ENCODE measurements at places on chromosomes 7 and 10.

- no peak for DNase-seq
These were observed 110.2 kb downstream of the SEM1 start for GRCh38 chr7:96599288-96599936.

GRCh38 chr7:81361769-81362312 lies 408.0 kb downstream of the HGF start:
- DNase-seq = no peak

DNA sequence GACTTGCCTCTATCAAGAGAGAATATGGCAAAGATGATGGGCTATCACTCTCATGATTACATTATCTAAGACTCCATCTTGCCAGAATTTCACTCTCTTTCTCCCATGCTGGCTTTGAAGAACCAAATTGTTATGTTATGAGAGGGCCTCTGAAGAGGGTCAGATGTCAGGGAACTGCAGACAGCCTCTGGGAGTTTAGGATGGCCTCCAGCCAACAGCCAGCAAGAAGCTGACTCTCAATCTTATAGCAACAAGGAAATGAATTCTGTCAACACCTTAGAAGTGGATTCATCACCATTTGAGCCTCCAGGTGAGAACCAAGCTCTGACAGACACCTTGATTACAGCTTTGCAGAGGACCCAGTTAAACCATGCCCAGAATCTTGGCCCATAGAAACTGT lies 33.6 kb downstream of the ZNF22 start:
- no peak for DNase-seq

DNA sequence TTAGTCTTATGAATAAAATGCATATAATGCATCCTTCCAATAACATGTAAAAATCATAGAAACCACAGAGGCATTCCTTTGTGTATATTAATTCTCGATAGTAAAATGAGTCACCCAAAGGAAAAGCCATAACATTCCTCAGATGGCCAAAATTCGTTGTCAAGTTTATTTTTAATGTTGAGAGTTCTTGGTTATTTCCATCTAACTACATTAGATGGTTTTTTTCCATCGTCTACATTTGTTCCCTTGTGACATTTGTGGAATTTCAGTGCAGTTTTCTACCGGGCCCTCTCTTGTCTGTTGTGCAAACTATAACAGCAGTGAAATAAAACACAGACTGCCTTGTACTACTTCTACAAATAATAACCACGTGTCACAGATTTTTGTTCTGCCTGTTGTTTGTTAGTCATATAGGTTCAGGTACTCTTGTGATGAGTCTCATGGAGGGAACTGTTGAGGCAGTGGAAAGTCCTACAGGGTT lies 54.7 kb upstream of the CCAR1 start:
- DNase-seq = no peak

GRCh38 chr7:471191-471865 lies 48.3 kb downstream of the PDGFA start:
- DNase-seq = no peak

DNA sequence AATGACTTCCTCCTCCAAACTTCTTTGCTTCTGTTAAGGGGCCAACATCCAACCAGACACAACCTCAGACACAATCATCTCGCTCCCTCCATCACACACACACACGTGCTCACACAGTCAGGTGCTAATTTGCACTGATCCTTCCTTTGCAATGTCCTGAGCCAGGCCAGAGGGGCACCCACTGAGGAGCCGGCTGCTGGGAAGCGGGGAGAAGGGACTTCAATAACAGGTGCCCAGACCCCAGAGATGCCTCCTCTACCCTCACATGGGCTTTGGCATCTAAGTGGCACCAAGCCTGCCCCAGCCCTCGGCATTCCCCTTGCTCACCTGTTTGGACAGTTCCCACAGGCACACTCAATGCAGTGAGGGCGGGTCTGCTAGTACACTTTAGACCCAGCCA lies 34.2 kb upstream of the SVOPL start:
- DNase-seq = no peak

DNA sequence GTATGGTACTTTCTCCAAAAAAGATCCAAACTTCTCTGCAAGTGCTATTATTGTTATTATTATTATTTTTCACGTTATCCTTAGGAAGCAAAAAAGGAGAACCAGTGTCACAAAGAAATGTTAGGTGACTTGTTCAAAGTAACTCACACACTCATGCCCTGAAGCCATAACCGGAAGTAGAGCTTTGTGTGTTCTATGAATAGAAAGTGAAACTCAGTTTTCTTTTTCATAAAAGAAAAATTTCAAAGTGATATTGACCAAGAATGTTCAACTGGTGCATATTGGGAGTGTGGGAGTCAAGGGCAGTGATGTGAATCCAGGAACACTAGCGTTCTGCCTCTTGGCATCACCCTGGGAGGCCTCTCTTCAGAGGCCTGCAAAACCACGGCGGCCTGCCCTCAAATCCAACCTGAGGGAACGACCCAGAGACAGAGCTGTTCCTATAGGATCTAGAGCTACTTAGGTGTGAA lies 106.1 kb downstream of the PRKCQ start:
- DNase-seq = no peak

DNA sequence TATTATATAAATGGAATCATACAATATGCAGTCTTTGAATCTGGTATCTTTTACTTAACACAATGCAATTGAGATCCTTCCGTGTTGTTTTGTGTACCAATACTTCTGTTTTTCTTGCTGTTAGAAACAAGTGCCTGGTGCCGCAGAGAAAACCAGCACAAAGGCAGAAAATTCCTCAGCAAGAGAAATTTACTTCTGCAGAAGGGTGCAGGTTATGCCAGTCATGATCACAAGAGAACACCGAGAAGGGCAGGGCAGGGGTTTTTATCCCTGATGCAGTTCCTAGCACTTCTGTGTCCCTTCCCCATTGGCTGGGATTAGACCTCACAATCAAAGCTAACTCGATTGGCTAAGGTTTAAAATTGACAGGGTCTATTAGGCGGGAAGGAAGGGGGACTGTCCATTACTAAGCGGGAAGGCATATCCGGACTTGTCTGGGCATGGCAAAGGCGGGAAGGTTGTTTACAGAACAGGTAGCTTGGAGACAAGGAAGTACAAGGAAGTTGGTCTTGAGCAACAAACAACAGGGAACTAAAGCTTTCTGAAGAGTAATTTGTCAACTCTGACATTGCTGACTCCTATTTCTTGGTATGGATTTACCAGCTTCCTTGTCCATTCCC lies 2.4 kb upstream of the ZNF33B start:
- DNase-seq = no peak

GRCh38 chr10:32489901-32490300 lies 44.0 kb downstream of the CCDC7 start:
- no peak for DNase-seq

DNA sequence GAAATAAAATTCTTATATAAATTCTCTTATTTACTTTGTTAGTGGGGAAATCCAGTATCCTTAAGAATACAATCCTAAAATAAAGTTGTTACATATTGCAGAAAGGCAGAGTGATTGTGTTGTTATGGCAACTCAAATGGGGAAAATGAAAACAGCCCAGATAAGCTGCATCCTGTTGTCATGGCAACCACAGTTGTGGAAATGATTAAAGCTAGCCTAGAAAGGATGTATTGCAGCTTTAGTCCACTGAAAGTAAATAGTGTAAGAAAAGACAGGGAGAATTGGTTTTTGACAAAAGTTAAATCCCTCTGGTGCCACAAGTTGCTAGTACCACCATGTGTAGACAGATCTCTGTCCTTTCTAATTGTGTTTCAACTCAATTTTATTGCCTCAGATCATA lies 43.2 kb downstream of the BTRC start:
- no peak for DNase-seq

GRCh38 chr10:64773357-64773756 lies 1252.2 kb downstream of the REEP3 start:
- DNase-seq = no peak
